ENCODE measurements at places on chromosomes 3 and 15.

GRCh38 chr15:57363661-57364060 lies 12.6 kb upstream of the CGNL1 start:
- no peak for DNase-seq

GRCh38 chr3:43296565-43296964 lies 10.2 kb downstream of the SNRK start:
- DNase-seq: peak; percentile 37

- no peak for DNase-seq
Measured at GRCh38 chr3:13113346-13114330, 40.4 kb upstream of the IQSEC1 start.

GRCh38 chr3:192812743-192813383 lies 85.5 kb upstream of the FGF12 start:
- no peak for DNase-seq

DNA sequence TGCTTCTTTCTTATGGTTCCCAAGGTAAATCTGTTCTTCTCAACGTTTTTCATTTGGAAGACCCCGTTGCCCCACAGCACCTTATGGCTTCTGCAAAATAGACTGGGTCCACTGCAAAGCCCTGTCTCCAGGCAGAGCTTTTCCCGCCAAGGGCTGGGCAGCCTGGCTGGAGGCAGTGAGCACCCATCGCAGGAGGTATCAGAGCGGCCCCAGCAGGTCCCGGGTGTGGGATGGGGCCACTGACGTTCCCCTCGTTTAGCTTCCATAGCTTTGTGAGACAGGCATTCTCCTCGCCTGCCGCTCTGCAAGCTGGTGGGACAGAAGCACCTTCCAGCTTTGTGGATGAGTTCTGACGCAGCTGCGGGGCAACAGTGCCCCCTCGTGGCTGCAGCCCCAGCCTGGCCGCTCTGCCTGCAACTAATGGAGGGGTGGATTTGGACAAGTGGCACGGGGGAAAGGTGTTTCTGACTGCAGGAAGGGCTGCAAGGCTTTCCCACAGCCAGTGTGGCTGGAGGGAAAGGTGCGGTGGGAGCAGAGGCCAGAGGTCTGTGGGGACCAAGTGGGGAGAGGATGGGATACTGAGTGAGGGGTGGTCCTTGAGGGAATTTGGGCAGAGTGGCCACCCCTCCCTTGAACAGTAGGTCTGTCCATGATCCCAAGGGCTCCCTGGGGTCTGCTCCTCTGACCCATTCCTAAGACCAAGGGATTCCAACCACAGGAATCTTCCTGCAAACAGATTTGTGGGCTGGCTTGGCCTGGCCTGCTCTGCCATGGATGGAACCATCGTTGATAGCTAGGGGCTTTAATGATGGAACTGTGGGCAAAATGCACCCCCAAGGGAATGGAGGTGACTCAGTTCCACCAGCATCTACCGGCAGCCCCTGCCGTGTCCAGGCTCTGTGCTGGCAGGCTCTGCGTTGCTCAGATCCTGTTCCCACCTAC lies 99.4 kb downstream of the FBLN2 start:
- peak; percentile 71 for DNase-seq

GRCh38 chr15:89338036-89338435 lies 3.4 kb upstream of the POLG start:
- no peak for DNase-seq

- DNase-seq: no peak
Measured at GRCh38 chr15:54032066-54032465, 53.8 kb downstream of the UNC13C start.

DNA sequence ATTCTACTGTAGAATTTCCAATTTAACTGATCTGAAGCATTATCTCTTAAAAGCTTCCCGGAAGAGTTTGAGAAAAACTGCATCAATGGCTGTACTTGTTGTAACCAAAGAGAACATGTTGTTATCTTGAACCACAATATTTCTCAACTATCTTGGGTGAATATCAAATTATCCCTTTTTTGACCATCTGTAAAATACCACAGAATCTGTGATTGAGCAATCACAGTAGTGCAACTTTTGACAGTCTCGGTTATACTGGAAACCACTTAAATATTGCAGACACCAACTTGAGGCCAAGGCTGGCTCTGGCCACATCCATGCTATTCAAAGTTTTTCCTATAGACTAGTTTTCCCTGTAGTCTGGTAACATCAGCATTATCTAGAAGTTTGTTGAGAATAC lies 842.8 kb upstream of the EPHA6 start:
- no peak for DNase-seq

- DNase-seq: peak; percentile 53
Measured at GRCh38 chr3:133941415-133941821, 45.7 kb upstream of the RAB6B start.

- DNase-seq: no peak
Measured at GRCh38 chr15:90489514-90489913, 40.2 kb upstream of the CRTC3 start.

DNA sequence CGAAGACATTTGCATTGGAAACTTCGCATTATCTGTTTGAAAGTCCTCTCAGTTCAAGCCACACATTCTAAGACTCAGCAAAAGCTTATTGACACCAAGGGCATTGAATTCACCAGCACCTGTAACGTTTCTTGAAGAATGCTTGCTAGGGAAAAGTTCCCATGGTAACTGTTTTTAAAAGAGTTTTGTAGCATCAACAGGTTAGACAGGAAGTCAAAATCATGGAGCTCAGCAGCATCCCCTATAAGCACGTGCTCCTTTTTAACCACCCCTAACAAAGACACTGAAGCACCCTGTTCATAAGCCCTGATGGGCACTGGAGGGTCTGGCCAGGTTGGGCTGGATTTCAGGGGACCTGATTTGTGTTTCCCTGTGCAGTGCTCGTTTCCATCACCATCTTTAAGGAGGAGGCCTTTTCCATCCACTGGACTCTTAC lies 229.7 kb upstream of the BHLHE40 start:
- DNase-seq: no peak

- no peak for DNase-seq
Measured at GRCh38 chr3:195911946-195912270, 3.6 kb upstream of the TNK2 start.

DNA sequence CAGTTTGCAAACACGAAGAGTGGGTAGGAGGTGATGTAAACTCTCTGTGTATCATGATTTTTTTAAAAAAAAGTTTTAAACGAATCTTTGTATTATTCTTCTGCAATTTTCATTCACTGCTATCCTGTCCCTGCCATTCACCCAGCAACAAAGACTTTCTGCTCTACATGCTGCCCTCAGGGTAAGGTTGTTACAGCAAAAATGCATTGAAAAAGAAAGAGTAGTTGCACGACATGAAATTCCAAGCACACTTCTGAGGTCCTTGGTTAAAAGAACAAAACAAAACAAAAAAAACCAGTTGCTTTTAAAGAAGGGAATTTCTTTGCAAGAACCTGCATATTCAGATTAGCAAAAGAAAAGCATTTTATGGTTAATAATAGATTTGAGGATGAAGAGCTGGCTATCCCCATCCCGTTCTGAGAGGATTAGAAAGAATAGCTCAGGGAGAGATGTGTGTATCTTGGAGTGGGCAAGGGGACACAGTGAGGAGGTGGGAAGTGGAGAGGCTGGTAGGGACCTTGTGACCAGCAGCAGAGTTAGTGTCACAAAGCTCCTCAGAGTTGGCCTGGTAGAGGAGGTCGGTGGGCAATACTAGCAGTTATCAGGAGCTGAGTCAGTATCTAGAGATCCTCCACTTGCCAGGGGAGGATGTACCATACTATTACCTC lies 290.8 kb downstream of the NEK10 start:
- DNase-seq: no peak

GRCh38 chr3:37526511-37526910 lies 335.2 kb upstream of the CTDSPL start:
- DNase-seq: peak; percentile 73

DNA sequence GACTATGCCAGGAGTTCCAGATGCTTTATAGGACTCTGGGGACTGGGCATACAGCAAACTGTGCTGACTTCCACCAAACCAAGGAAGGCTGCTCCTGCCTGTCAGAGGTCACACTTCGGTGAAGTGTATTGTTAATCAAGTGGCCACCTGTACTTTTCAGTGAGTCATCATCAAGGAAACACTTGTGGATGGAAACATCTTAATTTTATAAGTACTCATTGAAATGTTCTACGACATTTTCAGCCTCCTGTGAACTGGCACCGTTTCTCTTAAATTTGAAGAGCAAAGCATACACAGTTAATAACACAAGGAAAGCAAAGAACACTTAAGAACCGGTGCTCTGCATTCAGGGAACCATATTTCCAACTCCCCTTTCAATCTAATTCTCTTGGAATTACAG lies 801.7 kb upstream of the DPPA4 start:
- DNase-seq: no peak

- DNase-seq: no peak
Measured at GRCh38 chr3:150256318-150256717, 151.8 kb upstream of the TSC22D2 start.

DNA sequence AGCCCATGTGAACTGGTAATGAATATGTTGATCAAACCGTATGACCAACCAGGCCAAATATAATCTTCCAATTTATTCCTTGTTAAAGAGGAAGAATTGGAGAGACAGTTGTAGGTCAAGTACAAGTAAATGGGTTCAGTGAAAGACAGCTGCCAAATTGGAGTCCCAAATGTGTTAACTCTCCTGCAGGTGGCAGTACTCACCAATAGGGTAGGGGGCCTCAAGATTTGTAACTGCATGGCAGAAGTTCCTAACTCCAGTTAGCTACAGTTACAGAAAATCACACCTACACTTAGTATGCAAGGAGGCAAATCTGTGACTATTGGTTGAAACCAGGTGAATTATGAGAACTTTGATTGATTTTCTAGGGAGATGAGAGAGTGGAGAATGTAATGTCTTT lies 278.0 kb downstream of the ZBBX start:
- DNase-seq: no peak

DNA sequence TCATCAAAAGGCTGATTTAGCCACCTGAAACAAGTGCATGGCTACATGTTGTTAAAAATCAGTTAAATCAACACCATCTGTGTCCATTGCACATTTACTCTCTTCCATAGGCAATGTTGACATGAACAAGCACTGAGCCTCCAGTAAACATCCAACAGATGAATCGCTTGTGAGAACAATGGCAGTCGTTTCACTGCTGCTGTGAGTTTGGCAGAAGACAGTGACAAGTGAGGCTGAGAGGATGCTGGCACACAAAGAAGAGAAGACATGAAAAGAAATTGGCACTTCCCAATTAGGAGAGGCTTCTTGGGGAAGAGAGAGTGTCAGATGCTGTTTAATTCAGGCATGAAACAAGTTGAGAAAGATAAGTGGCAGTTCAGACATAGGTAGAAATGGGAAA lies 227.4 kb upstream of the STT3B start:
- DNase-seq: no peak

DNA sequence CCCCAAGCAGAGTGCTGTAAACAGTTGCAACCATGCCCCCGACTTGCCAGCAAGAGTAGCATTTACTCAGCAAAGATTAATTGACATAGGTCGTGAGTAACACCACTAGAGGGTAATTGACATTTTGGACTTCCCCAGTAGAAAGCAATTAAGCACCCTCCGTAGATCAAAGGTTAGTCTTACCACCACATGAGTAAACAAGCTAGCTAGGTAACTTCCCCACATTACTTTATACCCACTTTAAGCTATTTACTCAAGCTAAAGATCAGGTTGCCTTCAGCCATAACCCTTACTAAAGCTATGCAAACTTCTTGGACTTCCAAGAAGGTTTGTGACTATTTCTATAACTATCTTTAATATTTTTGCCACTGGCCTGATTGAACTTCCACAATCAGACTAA lies 1072.7 kb downstream of the OTOL1 start:
- no peak for DNase-seq

GRCh38 chr3:106125321-106125720 lies 256.5 kb upstream of the CBLB start:
- DNase-seq: peak; percentile 49

- no peak for DNase-seq
Measured at GRCh38 chr15:37041042-37041441, 59.3 kb downstream of the MEIS2 start.

GRCh38 chr3:117719316-117719926 lies 1009.8 kb downstream of the TUSC7 start:
- DNase-seq: no peak

GRCh38 chr15:66565141-66565641 lies 607 bp downstream of the LCTL start:
- no peak for DNase-seq

GRCh38 chr3:20064387-20064786 lies 24.1 kb downstream of the KAT2B start:
- no peak for DNase-seq
